ENCODE measurements at places on chromosomes 4 and X.

GRCh38 chrX:81957900-81958545 is 756.1 kb downstream of the SH3BGRL start:
- DNase-seq = peak; percentile 7

GRCh38 chrX:78075787-78076389 is 28.2 kb upstream of the PGK1 start:
- DNase-seq = no peak

DNA sequence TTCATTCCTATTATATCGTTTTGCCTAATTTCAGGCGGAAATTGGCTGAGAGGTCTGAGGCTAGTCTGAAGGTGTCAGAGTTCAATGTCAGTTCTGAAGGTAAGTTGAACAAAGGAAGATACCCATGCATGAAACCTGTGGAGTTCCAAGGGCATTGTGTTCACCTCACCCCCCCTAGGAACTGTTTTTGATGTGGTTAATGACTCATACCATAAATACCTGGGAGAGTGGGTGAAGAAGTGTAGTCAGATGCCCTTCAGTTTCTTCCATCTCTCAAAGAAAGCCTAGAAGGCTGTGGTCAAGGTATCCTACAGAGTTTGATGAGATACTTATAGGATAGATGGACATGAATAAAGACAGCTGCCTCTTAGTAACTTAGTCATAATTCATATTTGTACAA is 2.7 kb downstream of the UTP14A start:
- no peak for DNase-seq

DNA sequence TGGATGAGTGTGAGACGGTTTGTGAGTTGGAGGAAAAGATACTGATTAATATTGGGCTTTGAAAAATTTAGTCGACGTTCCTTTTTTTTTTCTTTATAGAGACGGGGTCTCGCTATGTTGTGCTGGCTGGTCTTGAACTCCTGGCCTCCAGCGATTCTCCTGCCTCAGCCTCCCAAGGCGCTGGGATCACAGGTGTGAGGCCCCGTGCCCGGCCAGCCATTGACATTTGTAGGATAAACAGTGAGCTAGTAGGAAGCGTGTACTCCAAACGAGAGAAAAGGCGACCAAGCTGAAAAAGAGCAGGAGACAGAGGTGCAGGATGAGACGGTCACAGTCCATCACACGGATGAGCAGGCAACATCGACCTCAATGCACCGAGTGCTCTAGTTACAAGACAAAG is 19.4 kb downstream of the PPP2R3B start:
- no peak for DNase-seq

DNA sequence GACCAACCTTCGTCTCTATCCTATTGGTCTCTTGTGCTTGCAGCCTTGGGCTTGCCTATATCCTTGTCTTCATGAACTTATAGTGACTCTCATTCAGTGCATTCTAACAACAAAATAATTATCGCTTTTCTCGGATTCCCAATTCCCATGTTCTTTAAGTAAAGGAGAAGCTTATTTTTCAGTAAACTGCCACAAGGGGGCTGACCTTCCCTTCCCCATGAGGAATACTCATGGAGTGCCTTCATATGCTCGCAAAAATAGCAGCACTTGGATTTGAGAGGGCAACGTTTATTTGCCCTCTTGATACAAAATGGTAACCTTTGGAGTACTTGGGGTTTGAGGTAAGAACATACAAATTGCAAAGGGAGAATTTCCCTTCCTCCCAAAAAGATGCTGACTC is 183.2 kb upstream of the TENT5D start:
- no peak for DNase-seq
